ENCODE measurements at places on chromosomes 2 and 18.

DNA sequence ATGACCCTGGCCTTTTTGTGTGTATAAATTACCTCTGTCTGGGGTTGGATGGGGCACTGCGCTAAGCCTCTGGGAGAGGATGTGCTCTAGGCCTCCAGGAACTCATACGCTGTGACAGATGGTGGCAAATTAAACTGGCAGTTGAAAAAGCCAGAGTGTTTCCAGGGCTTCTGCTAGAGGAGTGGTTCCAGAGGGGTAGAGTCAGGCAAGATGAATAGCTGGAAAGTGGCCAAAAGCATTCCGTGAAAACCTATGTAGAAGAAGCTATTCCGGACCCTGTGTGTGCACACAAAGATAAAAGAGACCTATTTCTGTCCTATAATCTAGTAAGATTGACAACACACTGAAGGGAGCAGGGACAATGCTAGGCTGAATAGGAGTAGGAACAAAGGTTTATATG is 84.8 kb downstream of the ACTR3 start:
- no peak for DNase-seq

GRCh38 chr2:24007693-24008092 is 2.2 kb upstream of the MFSD2B start:
- no peak for DNase-seq

GRCh38 chr18:49444581-49444980 is 15.9 kb downstream of the DYM start:
- DNase-seq, result no peak

DNA sequence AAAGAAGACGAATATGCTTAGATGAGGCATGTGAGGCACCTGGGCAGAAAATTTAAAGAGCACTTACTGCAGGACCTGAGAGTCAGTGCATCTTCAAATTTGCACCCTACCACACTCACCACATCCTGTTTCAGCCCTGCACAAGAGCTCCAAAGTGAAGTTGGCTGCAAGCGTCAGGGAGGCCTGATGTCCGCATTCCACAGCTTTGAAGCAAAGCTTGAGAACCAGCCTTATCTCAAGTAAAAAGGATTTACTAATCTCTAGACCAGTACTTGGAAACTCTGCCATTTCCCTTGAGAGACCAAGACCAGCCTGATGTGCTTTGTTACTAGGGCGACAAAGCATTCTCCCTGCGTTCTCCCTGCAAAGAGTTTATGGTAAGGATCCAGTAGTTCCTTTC is 3.4 kb upstream of the ASNSD1 start:
- DNase-seq, result no peak

- DNase-seq, result no peak
Observed at GRCh38 chr2:62939735-62940491, 110.7 kb upstream of the OTX1 start.

GRCh38 chr18:48022531-48023329 is 92.3 kb upstream of the SMAD2 start:
- no peak for DNase-seq

- DNase-seq, result no peak
Observed at GRCh38 chr18:14025306-14025940, 106.8 kb downstream of the ZNF519 start.

- DNase-seq, result no peak
Observed at GRCh38 chr2:134791616-134792015, 46.8 kb upstream of the ACMSD start.

GRCh38 chr2:32792416-32792815 is 154.3 kb upstream of the LTBP1 start:
- no peak for DNase-seq

- DNase-seq, result no peak
Observed at GRCh38 chr2:119809339-119810048, 49.8 kb downstream of the PTPN4 start.

DNA sequence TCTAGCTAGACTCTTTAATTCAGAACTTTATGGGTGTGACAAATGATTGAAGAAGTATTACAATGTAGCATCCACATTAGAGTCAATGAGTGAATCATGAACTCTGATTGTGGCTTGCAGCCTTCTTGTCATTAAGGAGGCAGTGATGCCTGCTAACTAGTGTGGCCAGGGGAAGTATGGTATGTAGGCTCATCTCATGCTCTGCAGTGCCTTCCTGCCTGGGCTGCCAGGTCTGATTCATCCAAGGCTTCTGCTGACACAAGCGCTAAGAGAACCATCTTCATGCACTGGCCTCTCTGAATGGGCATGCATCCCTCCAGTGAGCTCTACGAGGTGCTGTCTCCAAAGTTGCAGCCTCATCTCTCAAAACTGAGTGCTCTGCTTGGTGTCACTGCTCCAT is 144.3 kb downstream of the MTCL1 start:
- DNase-seq, result no peak

GRCh38 chr2:176066645-176067588 is 16.8 kb downstream of the EVX2 start:
- DNase-seq, result no peak

DNA sequence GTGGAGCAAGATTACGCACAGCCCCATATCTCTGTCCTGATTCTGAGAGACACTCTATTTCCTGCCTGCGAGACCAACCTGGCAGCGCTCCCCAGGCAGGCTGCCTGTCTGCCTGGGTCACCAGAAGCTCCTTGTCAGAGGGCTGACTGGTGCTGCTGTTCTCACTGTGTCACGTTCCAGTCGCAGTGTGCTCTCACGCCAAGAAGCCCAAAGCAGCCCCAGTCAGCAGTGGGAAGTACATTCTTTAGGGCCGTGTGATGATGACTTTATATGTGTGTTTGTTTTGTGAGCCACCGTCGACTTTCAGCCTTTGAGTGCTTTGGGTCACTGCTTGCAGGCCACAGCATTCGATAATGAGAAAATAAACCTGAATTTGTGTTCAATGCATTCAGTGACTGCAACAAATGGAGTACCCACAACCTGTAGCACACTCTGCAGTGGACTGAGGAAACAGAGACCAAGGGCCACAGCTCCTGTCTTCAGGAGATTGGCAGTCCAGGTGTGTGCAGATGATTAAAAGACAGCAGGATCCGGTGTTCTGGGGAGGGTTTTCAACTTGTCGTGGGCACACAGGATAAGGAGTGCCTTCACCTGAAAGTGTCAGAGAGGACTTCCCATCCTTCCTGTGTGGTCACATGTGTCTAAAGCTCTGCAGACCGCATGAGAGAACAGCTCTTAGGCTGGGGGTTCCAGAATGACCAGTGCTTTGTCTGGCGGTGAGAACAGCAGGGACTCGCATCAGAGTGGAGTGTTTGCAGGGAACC is 4.8 kb downstream of the TNFRSF11A start:
- no peak for DNase-seq

- DNase-seq, result no peak
Observed at GRCh38 chr2:64311948-64312621, 141.9 kb upstream of the LGALSL start.
